ENCODE measurements at places on chromosomes 6 and 20.

GRCh38 chr20:48467622-48468021 lies 360.2 kb downstream of the PREX1 start:
- no peak for DNase-seq

- no peak for DNase-seq
These were observed 12.1 kb upstream of the XRN2 start for GRCh38 chr20:21291026-21291425.

GRCh38 chr20:10798811-10799210 lies 125.0 kb upstream of the JAG1 start:
- DNase-seq, result no peak

- no peak for DNase-seq
These were observed 7.2 kb downstream of the ACSS1 start for GRCh38 chr20:25050501-25051350.

- DNase-seq, result no peak
These were observed at the start of gene FBXO9 for GRCh38 chr6:53065266-53066076. Gene FBXO9 (plus strand): TSS chr6:53065404. CDS start chr6:53065790, 386 bp downstream.

Data from HFF-Myc (cell line).